ENCODE measurements at places on chromosomes 1 and 21.

DNA sequence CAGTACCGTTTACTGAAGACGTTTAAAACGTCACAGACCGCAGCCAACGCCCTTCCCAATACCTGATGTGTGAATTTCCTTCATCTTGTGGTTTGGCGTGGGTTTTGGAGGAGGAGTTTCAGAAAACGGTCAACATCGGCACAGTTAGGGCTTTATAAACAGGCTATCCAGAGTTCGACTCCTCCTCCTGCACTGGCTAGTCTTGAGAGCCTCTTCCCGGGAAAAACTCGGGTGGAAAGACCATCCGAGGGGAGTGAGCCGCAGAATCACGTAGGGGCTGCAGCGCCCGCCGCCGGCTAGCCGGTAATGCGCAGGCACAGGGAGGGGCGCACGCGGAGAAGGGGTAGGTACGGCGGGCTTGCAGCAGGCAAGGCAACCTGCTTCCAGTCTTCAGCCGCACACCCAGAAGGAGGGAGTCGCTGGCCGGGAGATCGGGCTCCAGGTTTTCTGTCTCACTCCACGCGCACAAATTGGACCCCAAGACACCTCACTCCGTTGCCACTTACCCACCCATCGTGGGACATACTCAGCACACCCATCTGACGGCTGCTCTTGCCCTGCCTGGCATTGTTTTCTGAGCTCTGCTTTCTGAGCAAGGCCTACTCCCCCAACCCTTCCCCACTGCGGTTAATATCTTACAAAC is 25.4 kb downstream of the SLC19A2 start:
- no peak for DNase-seq

GRCh38 chr1:91611483-91611917 is 110.8 kb downstream of the CDC7 start:
- DNase-seq, result no peak

DNA sequence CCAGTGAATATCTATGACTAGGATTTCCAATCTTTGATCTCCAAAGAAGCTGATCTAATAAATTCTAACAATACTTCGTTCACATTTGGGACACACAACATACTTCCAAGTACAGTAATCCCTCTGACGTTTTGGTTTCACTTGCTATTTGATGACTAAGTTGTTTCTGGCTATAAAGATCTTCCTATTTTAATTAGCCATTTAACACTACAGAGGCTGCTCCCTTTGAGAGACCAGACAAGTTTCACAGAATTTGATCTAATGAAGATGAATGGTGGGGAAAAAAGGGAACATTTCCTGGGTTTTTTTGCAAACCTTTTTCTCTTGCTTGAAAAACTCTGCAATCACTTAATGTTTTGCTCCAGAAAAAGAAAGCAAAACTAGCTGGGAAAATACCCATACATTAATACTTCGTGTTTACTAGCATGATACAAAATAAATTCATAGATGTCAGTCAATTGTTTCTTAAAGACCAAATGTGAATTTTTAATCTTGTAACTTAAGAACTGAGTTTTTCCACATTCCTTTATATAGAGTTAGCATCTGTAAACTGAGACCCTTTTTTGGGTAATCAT is 28.0 kb upstream of the GLIS1 start:
- DNase-seq, result no peak

- DNase-seq, result no peak
These were observed 801 bp upstream of the GORAB start for GRCh38 chr1:170530972-170531757.

DNA sequence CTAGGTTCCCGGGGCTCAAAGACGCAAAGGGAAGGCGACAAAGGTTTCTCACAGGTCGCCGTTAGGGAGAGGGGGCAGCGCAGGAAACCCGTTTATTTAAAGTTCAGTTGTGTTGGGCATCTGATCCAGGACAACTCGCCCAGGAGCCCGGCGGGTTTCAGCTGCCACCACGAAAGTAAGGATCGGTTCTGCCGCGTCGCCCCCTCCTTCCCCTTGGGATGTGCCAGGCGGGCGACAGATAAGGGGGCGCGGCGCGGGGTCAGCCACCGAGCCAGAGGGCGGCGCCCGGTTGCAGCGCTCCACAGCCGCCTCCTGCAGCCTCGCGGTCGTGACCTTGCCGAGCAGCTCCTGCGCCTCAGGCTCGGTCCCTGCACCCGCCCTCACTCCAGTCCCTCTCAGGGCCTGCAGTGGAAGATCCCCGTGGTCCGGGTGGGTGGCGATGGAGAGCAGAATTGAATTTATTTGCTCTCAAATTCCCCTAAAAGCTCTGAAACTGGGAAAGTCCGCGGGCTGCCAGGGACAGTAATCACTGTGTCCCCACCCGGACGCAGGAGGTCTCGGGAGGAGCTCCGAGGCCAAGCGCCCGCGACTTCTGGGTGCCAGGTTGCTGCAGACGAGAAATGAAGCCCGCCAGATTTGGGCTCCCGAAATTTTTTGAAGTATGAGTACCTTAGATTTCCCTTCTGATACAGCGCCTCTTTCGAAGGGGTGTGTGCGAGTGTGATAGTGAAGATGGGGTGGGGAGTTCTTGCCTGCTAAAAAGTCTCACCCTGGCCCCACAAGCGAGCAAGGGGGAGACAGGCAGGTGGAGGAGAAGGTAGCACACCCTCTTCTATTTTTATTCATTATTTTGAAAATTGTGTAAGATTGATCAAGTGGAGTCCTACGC is 28.4 kb upstream of the NFIA start:
- no peak for DNase-seq

DNA sequence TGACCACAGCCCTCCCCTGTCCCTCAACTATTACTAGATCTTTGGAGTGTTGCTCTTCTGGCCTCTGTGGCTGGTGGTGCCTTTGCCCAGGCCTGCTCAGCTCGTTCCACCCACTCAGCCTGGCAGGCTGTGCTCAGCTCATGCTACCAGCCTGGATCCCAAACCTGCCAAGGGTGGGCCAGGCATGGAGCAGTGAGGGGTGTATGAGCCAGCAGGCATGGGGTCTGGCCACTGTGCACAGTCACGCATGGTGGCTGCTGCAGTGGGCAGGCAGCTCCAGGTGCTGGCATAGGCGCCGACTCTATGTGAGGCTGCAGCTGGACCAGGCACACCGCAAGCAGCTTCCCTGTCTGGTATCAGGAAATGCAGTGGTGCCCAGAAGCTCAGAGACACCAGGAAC is 449.9 kb downstream of the MATN1 start:
- DNase-seq, result no peak
